ENCODE measurements at places on chromosomes 11 and 22.

- no peak for DNase-seq
Observed at GRCh38 chr11:78343303-78343702, 74.3 kb downstream of the GAB2 start.

DNA sequence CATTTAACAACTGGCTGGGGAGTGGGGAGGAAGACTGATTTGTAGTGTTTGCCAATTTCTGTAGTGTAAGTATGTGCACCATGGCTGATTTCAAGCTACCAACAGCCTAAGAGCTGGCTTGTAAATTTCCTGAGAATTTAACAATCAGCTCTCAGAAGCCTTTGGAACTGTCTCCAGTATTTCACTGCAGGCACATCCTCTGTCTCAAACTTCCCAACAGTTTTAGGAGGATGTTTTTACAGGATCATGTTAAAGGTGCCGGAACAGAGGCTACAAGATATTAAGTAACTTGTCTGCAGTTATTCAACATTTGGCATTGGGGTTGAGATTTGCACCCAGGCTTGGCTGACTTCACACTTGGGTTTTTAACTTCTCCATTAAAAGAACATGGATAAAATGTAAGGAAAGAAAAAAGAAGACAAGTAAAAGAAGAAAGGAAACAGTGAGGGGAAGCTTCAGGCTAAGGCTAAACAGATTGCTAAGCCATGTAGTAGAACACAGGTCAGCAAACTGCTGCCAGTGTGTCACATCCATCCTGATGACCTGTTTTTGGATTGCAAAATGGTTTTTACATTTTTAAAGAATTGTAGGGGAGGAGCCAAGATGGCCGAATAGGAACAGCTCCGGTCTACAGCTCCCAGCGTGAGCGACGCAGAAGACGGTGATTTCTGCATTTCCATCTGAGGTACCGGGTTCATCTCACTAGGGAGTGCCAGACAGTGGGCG is 204.8 kb upstream of the SESN3 start:
- DNase-seq, result no peak

GRCh38 chr22:30605449-30606110 is 1.4 kb upstream of the TCN2 start:
- DNase-seq, result peak; percentile 9

GRCh38 chr11:110566577-110566976 is 136.8 kb downstream of the FDX1 start:
- DNase-seq, result no peak

- no peak for DNase-seq
Observed at GRCh38 chr11:75667255-75667830, 1.5 kb downstream of the MAP6 start.

DNA sequence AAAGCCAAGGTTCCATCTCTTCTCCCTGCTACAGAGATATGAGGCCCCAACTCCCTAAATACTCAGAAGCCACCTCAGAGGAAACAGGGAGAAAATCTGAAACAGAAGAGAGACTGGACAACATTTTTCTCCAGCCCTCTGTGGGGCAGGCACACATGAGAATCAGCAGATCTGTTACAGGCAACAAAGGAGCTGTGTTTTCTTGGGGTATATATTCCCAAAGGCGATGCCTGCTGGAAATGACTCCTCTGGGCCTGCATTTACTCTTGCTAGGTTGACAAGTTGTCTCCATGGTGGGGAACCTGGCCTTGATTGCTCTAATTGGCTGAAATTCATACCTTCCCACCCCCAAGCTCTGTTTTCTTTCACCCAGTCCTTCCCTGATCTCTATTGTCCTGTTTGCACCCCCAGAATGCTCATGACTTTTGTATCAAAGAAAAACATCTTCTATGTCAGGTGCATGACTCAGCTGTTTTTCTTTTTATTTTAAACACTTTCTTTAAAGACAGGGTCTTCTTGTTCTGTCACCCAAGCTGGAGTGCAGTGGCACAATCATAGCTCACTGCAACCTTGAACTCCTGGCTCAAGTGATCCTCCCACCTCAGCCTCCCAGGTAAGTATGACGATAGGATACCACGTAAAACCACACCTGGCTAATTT is 23.5 kb upstream of the P2RY6 start:
- DNase-seq, result no peak

- DNase-seq, result no peak
Observed at GRCh38 chr11:88411265-88411664, 73.7 kb upstream of the CTSC start.

- DNase-seq, result no peak
Observed at GRCh38 chr11:126880872-126881271, 119.7 kb downstream of the KIRREL3 start.

DNA sequence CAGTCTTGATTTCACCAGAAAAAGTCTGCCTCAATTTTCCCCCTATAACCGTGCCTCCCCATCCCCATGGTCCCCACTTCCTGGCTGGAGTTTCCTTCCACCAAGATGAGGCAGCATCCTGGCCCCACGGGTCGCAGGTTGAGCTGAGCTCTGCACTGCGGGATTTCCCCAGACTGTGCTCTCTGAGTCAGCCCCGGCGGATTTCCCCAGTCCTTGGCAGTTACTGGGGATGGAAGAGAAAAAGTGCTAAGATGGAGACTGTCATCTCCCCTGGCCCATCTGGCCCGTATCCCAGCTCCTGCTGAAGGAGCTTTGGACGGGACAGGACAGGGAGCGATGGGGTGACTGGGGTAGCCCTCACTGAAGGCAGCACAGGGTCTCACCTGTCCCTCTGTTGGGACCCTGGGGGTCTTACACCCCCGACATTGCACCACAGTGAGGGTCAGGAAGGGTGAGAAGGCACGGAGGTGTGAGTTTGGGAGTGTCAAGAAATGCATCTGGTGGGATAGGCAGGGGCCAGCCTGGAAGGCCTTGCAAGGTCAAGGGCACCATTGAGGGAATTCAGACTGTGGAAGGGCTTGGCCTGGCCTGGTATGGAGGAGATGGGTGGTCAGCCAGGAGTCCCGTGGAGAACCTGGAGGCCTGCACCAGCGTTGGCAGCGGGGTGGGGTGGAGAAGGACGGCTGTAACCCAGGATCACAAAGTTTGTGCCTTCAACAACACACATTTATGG is 36.5 kb downstream of the NADSYN1 start:
- no peak for DNase-seq

DNA sequence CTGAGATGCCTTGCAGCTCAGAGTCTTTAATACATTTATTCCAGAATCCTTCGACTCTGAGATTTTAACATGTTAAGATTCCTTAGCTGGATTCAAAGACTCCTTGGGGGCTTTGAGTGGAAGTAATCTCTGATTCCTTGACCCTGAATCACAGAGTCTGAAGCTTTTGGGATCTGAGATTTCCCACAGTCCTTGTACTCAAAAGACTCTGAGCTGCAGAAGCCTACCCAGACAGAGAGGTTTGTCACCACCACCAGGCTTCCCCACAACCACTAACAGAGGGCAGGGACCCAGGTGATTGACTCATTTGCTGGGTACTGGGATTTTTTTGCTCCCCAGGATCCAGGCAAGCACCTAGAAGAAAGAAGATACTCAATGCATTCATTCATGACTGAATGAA is 1.4 kb upstream of the SERPINH1 start:
- DNase-seq, result no peak

- no peak for DNase-seq
Observed at GRCh38 chr11:115576606-115577380, 72.6 kb upstream of the CADM1 start.

GRCh38 chr11:45924036-45924915 is 1.8 kb downstream of the LARGE2 start:
- DNase-seq, result no peak

DNA sequence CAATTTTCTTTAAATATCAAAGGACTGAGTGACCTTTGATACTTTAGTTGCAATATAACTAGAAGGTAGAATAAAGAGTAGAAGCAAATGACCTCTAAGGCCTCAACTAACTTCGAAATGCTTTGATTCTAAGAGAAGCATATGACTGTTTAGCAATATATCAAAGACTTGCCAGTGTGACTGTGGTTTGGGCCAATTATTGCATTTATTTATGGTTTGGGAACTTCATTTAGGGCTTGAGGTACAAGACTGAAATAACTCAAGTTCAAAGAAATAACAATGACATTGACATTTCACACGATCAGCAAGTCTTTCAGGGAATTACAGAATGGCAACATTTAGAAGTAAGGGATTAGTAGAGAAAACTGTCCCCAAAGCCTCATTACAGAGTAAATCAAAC is 709.7 kb upstream of the LRRC4C start:
- no peak for DNase-seq

DNA sequence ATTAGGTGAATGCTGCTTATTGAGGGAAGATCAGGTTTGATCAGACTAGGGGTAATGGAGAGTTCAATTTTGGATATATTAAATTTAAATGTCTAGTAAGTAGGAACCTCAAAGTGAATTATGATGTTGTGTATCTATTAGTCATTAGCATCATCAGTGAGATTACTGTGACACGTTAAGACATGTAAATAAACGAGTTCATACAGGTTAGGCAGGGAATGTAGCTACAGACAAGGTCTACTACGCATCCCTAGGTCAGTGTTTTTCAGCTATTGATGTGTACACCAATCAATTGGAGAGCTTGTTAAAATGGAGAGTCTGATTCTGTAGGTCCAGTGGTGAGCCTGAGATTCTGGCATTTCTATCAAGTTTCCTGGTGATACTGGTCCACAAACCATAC is 120.1 kb upstream of the LRRC4C start:
- DNase-seq, result no peak

- no peak for DNase-seq
Observed at GRCh38 chr11:88312628-88313027, 24.9 kb downstream of the CTSC start.

- DNase-seq, result no peak
Observed at GRCh38 chr11:3169255-3170043, 4.3 kb upstream of the OSBPL5 start.

DNA sequence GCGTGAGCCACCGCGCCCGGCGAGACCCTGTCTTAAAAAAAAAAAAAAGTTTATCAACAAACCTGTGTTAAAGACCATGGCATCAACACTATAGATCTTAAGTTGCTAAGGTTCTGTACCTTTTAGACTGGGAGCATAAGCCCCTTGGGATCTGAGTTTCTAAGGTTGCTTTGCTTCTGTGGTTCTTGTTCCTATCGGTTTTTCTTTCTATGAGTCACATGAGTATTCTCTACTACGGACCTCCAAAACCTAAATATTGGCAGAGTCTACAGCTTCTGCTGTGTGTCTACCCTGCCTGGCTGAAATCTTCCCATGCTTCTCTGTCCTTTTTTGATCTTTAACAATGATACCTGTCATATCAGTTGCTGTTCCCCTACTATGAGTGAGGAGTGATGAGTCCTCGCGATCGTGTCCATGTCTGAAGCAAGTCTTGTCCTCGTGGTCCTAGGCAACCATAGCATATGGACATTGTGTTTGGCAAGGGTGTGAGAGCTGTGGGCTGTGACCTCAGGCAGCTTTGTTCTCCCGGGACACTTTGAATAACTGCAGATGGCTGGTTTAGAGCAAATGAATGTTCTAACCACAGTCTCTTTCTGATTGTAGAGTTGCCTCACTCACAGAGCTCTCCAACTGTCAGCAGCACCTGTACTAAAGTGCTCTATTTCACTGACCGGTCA is 9.0 kb upstream of the DLAT start:
- DNase-seq, result no peak

DNA sequence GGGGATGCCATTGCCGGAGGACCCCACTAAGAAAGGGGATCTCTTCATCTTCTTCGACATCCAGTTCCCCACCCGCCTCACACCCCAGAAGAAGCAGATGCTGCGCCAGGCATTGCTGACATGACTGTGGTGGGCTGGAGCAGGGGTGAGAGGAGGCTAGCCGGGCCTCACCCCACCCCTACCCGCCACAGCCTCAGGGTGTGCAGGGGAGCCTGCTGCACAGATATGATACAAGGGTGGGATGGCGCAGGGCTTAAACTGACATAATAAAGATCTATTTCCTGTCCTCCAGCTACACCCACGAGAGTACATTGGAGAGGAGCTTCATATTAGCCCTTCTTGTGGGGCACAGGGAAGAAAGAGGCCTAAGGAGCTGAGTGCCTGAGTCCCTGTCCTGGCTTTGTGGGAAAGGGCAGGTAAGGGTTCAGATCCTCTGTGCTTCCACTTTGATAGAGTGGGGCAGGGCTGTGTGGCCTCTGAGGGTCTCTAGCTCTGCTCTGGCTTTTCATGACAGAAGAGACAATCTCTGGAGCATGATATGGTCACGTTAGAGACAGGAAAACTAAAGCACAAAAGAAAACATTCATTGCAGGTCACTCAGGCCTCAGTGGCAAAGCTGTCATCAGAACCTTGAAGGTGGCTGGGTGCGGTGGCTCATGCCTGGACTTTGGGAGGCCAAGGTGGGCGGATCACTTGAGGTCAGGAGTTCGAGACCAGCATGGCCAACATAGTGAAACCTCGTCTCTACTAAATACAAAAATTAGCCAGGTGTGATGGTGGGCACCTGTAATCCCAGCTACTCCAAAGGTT is 12.4 kb downstream of the UCP2 start:
- no peak for DNase-seq

- no peak for DNase-seq
Observed at GRCh38 chr22:27632451-27633295, 168.9 kb downstream of the MN1 start.

DNA sequence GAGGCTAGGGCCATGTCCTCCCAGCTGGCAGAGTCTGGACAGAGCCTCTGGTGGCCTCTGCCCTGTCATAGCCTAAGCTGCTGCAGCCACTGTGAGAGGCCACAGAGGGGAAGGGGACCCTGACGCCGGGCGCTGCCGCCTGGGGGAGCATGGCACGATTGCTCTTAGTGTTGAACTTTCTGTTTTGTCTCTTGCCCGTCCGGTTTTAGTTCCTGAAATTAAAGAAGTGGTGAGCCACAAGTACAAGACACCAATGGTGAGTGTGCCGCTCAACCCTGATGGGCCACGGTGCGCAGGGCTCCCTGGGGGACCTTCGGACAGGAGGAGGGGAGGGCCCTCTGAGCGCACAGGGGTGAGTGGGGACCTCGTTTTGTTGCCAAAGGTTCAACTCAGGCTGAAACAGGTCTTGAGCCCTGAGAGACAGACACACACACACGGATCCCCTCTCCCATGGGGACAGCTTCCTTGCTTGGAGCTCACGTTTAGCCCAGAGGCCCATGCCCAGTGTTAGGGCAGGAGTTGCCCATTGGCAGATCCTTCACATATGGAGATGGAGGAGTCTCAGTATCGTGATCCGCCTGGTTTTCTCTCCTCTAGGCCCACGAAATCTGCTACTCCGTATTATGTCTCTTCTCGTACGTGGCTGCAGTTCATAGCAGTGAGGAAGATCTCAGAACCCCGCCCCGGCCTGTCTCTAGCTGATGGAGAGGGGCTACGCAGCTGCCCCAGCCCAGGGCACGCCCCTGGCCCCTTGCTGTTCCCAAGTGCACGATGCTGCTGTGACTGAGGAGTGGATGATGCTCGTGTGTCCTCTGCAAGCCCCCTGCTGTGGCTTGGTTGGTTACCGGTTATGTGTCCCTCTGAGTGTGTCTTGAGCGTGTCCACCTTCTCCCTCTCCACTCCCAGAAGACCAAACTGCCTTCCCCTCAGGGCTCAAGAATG is 23.8 kb downstream of the MYBPC3 start:
- DNase-seq, result no peak

DNA sequence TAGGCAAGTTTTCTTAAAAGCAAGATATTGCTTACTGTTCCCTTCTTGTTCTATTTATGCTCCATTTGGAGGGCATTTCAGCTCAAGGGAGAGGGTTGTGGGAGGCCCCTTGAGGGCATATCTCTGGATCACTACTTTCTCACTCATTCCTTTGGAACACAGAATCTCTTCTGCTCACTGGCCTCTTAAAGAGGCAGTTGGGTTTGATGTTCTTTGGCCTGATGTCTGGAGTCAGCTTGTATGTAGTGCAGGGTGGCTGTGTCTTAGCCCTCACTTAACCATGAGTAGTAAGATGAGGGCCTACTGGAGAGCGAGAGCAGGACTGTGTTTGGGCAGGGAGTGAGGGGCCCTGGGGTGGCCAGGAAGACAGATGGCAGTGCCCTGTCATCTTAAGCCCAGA is 3.6 kb downstream of the INCENP start:
- DNase-seq, result no peak

Data from effector CD8-positive, alpha-beta T cell (primary cell).